ENCODE measurements at places on chromosomes 5 and 9. TPM values are rescaled to one million over a fixed set of nuclear protein-coding genes. Genes with fewer than 3 reads are reported as not detected.

- no peak for DNase-seq
These were observed 237.7 kb upstream of the KLF4 start for GRCh38 chr9:107727086-107727780.

- DNase-seq: no peak
These were observed 16.1 kb downstream of the FBP2 start for GRCh38 chr9:94577571-94577970.

GRCh38 chr5:116479776-116480675, 94.6 kb downstream of the SEMA6A start:
- DNase-seq: no peak

- DNase-seq: no peak
These were observed 294.0 kb upstream of the SMARCA2 start for GRCh38 chr9:1721196-1721595.

DNA sequence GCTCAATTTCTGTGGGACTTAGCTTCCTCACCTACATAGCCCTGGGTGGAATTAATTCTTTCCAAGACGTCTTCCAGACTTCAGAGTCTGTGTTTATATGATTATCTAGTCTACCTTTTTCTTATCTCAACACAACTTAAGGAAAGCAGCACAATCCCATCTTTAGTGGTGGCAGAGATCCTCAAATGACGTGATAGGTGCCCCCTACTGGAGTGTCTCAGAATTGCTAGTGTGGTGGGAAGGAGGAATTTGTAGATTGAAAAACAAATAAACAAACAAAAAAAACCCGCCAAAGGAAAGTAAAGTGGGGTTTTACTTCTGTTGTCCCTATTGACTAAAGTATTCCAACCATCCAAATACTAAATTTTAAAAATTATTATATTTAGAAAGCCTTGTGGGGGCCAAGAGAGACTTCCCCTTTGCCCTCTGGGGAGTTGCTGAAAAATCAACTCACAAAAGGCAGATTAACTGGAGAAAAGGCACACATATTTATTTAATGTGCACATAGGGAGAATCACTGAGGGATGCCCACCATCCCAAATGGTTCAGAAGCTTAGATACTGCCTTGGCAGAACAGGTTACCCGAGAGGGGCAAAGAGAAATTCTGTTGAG, 283.3 kb downstream of the TMEM167A start:
- no peak for DNase-seq

PLGRKT gene
- total RNA-seq: 44.1 TPM

DEPDC1B gene
- total RNA-seq: 10.5 TPM

SMIM33 gene
- total RNA-seq: not detected

All from tongue (tissue), 3 donors.